ENCODE measurements at places on chromosomes 11 and 22. TPM values are rescaled to one million over a fixed set of nuclear protein-coding genes. Genes with fewer than 3 reads are reported as not detected.
A peak's percentile ranks its signal among the peaks of the same experiment; 100 is the strongest.

RASSF10 gene
- not detected for total RNA-seq

RCN1 gene
- 22.8 TPM for total RNA-seq

FGF3 gene
- total RNA-seq = not detected

UPK3A gene
- not detected for total RNA-seq

- DNase-seq = no peak
- no peak overlapping the region for H3K4me3 ChIP-seq
- H3K27me3 ChIP-seq = no peaks in the 10 kb centered on the region
Observed at GRCh38 chr11:26946257-26946716, 47.6 kb upstream of the FIBIN start.

GRCh38 chr22:22955866-22956535, 68.4 kb downstream of the IGLL5 start:
- peaks cover 25% of the 10 kb centered on the region for H3K27me3 ChIP-seq
- no peak overlapping the region for H3K4me3 ChIP-seq
- peak overlapping the region; percentile 48 for H3K27ac ChIP-seq

- H3K4me3 ChIP-seq = no peak overlapping the region
- no peaks in the 10 kb centered on the region for H3K36me3 ChIP-seq
- DNase-seq = no peak
- H3K4me1 ChIP-seq = no peaks in the 10 kb centered on the region
- H3K27me3 ChIP-seq = peaks cover 10% of the 10 kb centered on the region
- no peak overlapping the region for H3K27ac ChIP-seq
Observed at GRCh38 chr22:48880749-48881148, 946.9 kb downstream of the BRD1 start.

DNA sequence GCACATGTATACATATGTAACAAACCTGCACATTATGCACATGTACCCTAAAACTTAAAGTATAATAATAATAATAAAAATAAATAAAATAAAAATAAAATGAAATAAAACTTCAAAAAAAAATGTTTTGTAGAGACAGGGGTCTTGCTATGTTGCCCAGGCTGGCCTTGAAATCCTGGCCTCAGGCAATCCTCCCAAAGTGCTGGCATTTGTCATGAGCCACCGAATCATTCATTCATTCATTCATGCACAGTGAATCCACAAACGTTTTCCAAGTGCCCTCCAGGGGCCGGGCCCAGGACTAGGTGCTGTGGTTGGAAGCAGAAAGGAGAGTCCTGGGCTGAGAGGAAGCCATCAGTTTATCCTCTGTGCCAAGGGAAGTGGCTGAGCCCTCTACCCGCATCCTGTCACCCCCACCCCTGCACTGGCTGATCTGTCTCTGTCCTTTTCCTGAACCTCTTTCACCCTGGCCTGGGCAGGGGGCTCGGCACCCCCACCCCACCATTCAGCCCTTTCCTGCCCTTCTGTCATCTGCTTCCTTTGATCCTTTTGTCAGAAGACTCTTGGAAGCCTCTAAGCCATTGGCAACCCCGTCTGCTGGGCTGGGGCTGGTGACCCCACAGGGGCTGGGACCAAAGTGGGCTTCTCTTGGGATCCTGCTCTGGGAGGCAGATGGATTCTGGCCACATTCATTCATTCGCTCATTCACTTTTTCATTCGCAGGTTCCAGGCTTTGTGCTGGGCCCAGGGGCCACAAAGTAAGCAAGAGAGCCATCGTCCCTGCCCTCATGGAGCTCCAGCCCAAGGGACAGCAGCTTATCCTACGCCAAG, 84.3 kb downstream of the IGLL1 start:
- H3K36me3 ChIP-seq = no peaks in the 10 kb centered on the region
- no peak for DNase-seq
- H3K4me3 ChIP-seq = peak overlapping the region; percentile 56

- H3K4me1 ChIP-seq = peaks cover 38% of the 10 kb centered on the region
- H3K27me3 ChIP-seq = no peaks in the 10 kb centered on the region
- DNase-seq = no peak
- peak overlapping the region; percentile 93 for H3K27ac ChIP-seq
- peaks cover 4% of the 10 kb centered on the region for H3K36me3 ChIP-seq
- H3K4me3 ChIP-seq = peak overlapping the region; percentile 90
Observed at GRCh38 chr22:40345815-40346184, 500 bp upstream of the ADSL start.

- no peaks in the 10 kb centered on the region for H3K27me3 ChIP-seq
- no peaks in the 10 kb centered on the region for H3K4me1 ChIP-seq
- no peak overlapping the region for H3K27ac ChIP-seq
- no peak for DNase-seq
Observed at GRCh38 chr11:37849706-37850105, 1251.7 kb upstream of the RAG2 start.

- no peak overlapping the region for H3K4me3 ChIP-seq
- peaks cover 6% of the 10 kb centered on the region for H3K27me3 ChIP-seq
- DNase-seq = peak; percentile 32
- H3K36me3 ChIP-seq = no peaks in the 10 kb centered on the region
Observed at GRCh38 chr11:134365011-134365925, 33.5 kb downstream of the GLB1L2 start.

DNA sequence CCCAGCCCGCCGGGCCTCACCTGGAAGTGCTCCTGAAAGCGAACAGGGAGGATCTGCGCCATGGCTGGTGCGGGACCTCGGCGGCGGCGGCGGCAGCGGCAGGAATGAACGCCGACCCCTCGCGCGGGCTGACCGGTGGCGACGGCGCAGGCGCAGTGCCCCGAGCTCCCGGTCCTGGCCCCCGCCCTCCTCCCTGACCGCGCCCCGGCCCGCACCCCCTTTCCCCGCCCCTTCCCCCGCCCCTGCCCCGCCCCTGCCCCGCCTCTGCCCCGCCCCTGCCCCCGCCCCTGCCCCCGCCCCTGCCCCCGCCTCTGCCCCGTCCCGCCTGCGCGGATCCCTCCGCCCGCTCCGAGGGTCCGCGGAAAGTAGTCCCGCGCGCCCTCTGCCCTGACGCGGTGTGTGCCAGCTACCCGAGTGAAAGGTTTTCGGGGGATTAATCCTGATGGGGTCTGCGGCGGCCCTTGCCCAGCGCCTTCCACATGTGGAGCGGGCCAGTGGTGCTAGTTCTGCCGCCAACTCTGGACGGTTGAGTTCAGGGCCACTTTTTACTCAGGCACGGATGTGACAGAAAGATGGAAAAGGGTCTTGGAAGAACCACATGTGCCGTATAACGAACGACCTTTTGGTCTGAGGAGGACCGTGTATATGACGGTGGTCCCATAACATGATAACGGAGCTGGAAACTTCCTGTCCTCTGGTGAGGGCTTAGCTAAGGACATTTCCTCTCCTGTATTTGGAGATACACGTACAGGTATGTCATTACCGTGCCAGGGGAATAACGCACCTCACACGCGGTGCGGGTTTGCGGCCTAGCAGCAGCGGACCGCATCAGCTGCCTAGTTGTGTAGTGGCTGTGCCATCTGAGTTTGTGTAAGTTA, at the start of gene CLTCL1:
TSS of gene CLTCL1 (minus strand) at position 140 of the 878 bp plus-strand sequence. CDS start at position 62, 78 bp downstream.
- peaks cover 19% of the 10 kb centered on the region for H3K4me1 ChIP-seq
- H3K36me3 ChIP-seq = no peaks in the 10 kb centered on the region
- H3K4me3 ChIP-seq = peak within 1 kb of the TSS; percentile 90
- no peak within 1 kb of the TSS for H3K27ac ChIP-seq

DNA sequence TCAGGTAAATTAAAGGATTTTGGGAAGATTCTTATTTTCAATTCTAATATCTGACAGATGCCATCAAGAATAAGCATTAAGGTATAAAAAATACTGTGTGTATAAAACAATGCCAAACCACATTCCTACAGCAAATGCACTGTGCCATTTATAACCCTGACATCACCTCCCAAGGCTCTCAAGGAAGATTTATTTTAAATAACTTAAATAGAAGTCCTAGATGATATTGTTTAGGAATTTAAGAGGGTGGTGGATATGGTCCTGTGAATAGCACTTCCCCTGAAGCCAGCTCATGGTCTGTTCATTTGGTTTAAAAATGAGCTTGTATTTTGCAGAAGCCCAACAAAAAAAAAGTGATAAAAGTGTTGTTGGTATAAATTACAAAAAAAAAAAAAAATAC, 32.1 kb downstream of the PPIL2 start:
- H3K4me3 ChIP-seq = no peak overlapping the region
- no peak for DNase-seq
- no peak overlapping the region for H3K27ac ChIP-seq
- no peaks in the 10 kb centered on the region for H3K36me3 ChIP-seq

- no peaks in the 10 kb centered on the region for H3K27me3 ChIP-seq
- peak; percentile 41 for DNase-seq
- no peaks in the 10 kb centered on the region for H3K36me3 ChIP-seq
- H3K4me1 ChIP-seq = no peaks in the 10 kb centered on the region
- no peak overlapping the region for H3K4me3 ChIP-seq
Observed at GRCh38 chr22:36743591-36744412, 32.1 kb downstream of the IFT27 start.

DNA sequence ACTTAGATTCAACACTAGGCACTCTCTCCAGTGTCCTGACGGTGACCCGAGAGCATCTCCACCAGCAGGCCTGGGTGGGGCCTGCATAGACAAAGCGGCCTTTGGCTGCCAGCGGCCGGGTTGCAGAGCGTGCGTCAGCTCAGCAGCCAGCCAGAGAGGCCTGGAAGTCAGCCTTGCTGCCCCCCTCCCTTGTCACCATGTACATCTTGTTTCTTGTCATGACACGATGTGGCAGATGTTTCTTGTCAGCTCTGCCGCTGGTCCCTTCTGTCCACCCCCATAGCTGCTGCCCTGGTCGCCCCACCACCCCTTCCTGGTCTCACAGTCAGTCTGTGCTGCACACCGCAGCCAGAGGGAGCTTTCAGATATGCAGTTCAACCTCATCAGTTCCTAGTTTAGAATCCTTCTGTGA, 33.1 kb upstream of the CBX7 start:
- no peak for DNase-seq
- H3K4me1 ChIP-seq = peaks cover 12% of the 10 kb centered on the region
- peaks cover 2% of the 10 kb centered on the region for H3K27me3 ChIP-seq

GRCh38 chr11:111923351-111923788, 4.7 kb downstream of the C11orf52 start:
- no peak for DNase-seq
- no peaks in the 10 kb centered on the region for H3K36me3 ChIP-seq
- H3K27ac ChIP-seq = no peak overlapping the region
- peaks cover 7% of the 10 kb centered on the region for H3K27me3 ChIP-seq
- peaks cover 17% of the 10 kb centered on the region for H3K4me1 ChIP-seq

DNA sequence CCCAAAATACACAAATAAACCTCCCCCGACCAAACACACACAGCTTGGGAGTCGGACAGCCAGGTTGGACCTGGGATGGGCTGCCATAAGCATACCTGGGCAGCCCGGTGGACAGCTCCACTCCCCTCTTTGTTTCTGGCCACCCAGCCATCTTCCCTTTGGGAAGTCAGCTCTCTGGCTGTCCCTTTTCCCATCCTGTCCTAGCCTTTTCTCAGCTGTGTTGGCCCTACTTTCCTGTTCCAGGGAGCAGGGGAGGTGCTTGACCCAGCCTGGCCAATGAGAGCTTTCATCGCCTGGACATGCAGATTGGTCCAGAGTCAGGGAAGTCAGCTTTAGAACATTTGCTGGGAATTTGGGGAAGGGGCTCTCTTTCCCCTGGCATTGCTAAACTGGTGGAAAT, 68.7 kb upstream of the NECTIN1 start:
- H3K27ac ChIP-seq = no peak overlapping the region

- peaks cover 6% of the 10 kb centered on the region for H3K27me3 ChIP-seq
- no peaks in the 10 kb centered on the region for H3K36me3 ChIP-seq
- peak overlapping the region; percentile 55 for H3K27ac ChIP-seq
- H3K4me3 ChIP-seq = peak overlapping the region; percentile 74
Observed at GRCh38 chr11:122852074-122852795, 13.9 kb downstream of the CRTAM start.

- H3K4me1 ChIP-seq = peaks cover 7% of the 10 kb centered on the region
- H3K27ac ChIP-seq = no peak overlapping the region
- H3K27me3 ChIP-seq = peaks cover 43% of the 10 kb centered on the region
- no peaks in the 10 kb centered on the region for H3K36me3 ChIP-seq
Observed at GRCh38 chr22:42714768-42715390, 5.8 kb downstream of the A4GALT start.

DNA sequence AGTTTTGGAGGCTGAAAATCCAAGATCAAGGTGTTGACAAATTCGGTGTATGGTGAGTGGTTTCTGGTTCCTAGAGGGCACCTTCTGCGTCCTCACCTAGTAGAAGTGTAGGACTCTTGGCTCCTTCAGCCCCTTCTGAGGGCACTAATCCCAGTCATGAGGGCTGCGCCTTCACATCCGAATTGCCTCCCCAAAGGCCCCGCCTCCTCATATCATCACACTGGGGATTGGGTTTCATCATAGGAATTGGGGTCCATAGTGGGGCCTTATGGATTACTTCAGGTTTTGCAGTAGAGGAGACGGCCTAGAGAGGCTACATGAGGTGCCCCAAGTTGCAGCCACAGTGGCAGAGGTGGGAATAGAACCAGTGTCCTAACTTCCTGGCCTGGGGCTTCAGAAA, 87.1 kb downstream of the CEP164 start:
- no peaks in the 10 kb centered on the region for H3K4me1 ChIP-seq
- no peak overlapping the region for H3K27ac ChIP-seq
- H3K36me3 ChIP-seq = no peaks in the 10 kb centered on the region
- no peak for DNase-seq
- no peaks in the 10 kb centered on the region for H3K27me3 ChIP-seq

- H3K27me3 ChIP-seq = peaks cover 10% of the 10 kb centered on the region
- H3K4me1 ChIP-seq = no peaks in the 10 kb centered on the region
- no peak for DNase-seq
- no peak overlapping the region for H3K27ac ChIP-seq
- H3K4me3 ChIP-seq = no peak overlapping the region
Observed at GRCh38 chr11:116653206-116653605, 119.6 kb downstream of the BUD13 start.

Measured in natural killer cell treated with Interleukin-12 subunit alpha and Interleukin-12 subunit beta and Interleukin-15 and Interleukin-18, amount 100 ng/mL, for 72 hours (primary cell).